ELR (cell line): ENCODE measurements at places on chromosomes 7 and 10.
A peak's percentile ranks its signal among the peaks of the same experiment; 100 is the strongest.

DNA sequence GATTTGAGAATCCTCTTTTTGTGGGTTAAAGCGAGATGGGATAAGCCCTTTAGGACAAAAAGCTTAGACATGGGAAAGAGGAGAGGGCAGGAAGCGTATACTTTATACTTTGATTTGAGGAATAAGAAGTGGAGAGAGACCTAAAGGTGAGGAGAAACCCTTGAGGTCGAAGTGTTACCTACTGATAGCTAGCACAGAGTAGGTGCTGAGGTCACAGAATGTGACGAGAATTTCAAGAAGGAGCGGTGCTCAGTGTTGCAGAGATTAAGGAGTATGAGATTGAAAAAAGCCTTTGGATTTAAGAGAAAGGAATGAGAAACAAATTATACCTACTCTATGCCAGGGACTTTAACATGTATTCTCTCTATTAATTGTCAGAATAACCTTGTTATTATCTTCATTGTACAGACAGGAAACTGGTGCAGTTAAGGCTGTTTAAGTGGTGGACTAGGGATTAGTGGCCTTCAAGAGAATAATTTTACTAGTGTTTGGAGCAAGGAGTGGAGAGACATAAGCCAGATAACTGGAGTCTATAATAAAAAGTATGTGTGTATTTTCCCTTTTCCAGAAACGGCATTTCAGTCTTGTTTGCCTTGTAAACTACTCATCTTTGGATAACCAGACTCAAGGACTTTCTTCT is 8.8 kb downstream of the CAPZA2 start:
- no peak for DNase-seq

DNA sequence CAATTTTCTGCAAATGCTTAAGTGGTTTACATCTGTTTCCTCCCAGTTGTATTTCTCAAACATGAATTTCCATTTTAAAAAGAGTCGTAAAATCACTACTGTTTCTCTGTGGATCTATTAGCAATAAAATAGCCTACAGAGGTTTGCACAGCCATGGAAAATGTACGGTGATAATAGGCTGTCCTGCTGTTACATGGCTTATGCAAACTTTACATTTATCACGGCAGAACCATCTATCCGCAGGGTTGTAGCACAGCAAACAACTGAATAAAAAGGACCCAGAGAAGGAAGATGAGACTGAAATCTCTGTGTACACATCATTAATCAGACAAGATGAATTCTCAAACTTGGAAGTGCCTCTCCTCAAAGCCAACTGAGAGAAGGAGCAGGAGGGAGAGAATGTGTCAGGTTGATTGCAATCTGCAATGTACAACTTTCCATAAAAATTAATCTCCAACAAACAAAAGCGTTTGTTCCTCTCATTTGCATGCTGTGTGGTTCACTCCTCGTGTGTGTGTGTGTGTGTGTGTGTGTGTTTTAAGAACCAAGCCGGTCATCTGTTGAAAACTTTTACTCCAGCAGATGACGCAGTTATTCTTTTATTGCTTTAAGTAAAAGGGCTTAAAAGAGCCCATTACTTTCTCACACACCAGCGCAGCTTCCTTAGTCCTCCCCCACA is 279.3 kb downstream of the SKAP2 start:
- DNase-seq = no peak

DNA sequence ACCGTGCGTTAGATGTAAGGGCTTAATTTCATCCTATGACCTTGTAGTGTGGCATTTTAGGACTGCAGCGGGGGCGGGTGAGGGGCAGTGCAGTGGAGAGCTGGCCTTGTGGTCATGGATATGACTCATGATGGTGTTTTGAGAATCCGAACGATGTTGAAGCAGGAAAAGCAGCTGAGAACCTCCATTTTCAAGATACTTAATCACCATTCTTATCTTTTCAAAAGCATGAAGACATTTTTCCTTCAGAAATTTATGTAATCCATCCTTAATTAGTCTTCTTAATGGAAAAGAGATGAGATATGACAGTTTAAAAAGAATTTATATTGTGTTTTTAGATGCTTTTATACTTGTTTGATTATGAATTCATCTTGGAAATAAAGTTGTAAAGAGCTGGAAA is 9.6 kb downstream of the ATP5F1C start:
- DNase-seq = peak; percentile 93

DNA sequence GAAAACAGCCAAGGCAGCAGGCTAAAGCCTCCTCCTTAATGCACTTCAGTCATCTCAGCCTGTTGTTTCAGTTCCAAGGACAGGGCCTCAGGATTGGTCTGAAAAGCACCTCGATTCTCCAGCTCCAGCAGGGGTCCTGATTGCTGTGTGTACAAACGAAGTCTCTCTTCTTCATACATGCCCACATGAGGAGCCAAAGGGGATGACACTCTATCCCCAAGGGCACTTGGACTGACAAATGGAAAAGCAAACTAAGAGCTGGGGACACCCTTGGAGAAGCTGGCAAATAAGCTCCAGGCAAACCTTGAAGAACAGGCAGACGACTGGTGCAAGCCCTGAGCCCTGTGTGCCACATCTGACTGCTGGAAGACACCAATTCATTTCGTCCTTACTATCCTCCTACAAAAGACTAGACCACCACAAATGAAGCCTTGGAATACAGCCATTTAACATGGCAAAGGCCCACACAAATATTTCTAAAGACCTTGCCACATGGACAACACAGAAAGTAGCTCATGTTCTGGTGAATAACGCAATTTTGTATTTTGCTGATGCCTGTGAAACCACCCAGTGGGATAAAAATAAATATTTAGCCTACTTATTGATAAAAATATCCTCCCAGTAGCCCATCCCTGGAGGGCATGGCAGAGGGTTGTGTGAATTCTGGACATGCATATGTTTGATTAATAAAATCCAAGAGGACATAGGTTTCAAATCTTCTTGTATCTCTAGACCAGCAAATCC is 61.9 kb downstream of the PARD3 start:
- DNase-seq = no peak

GRCh38 chr10:51999096-51999495 is 299.7 kb upstream of the CSTF2T start:
- DNase-seq = no peak

DNA sequence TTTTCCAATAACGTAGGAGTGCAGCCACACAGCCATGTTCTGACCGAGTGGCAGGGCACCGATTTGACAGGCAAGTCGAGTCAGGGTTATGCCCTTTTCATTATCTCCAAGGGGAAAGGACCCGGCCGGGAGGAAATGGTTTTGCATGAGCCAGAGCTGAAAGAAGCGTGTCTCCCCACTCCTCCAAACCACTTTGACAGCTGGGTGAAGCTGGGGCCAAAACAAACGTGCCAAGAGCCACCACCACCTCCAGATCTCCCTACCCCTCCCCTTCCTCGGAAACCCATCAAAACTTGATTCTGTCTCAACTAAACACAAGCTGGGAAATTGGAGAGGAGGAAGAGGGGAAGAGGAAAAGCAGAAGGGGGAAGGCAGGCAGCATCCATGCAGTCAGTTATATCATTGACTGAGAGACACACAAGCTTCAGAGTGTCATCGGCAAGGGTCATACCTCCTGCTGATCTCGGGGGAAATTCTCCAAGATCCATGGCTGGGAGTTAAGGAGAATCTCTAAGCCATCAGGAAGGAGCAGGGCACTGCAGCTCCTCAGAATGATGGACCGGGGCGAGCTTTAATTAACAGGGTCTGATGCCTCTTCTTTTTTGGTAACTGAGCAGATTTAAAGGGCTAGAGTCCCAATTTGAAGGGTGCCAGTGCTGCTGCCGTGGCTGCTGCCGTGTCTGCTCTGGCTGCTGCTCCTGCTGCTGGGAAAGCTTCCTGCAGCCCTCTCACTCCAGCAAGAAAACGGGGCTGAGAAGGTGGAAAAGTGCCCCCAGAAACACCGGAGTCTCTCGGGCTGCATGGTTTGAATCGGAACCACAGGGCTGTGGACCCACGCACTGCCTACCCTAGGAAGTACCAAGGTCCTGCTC is 34.7 kb upstream of the CALN1 start:
- DNase-seq = no peak

GRCh38 chr7:79285756-79286155 is 167.7 kb downstream of the MAGI2 start:
- DNase-seq = no peak

- DNase-seq = no peak
Observed at GRCh38 chr10:12655940-12656339, 306.6 kb downstream of the CAMK1D start.

DNA sequence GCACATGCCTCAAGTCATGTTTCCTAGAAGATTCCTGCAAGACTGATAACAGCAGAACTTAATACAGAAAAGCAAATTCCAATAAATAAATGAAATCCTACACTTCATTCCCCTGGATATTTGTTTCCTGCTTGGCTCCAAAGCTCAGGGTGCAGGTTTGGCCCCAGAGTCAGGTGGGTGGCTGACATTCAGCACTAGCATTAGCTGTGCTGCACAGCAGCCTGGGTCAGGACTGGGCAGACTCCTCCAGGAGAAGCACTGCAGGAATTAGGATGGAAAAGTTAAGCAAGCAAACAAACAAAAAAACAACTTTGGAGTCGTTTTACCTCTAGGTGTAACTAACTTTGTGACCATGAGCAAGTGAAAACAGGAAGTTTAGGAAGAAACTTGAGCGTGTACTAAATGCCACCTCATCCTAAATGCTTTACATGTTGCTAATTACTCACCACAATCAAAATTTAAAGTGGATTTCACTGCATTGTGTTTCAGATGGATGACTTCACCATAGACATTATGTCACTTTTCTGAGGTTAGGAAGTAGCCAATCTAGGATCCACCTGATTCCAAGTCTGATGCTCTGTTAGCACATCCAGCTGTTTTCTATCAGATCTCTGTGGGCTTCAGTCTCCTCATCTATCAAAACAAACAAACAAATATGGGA is 239.4 kb downstream of the C7orf25 start:
- peak; percentile 41 for DNase-seq

DNA sequence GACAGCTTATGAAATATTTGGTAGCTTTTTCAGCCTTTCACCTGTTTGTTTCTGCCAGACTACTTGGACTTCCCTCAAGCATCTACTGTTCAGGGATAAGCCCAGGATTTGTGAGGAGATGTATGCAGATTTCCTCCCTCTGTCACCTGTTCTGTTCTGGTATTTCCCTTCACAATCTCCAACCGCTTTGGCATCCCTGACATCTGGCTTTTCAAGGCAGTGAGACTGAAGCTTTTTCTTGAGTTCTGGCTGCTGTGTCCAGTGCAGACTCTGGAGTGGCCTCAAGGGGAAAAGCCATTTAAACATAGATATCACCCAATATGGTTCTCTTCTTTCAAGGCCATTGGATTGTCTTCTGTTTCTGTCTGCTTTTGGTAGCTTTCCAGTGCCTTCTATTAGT is 369.7 kb downstream of the LRMDA start:
- DNase-seq = no peak

GRCh38 chr7:979886-980571 is 3.0 kb upstream of the CYP2W1 start:
- DNase-seq = no peak

DNA sequence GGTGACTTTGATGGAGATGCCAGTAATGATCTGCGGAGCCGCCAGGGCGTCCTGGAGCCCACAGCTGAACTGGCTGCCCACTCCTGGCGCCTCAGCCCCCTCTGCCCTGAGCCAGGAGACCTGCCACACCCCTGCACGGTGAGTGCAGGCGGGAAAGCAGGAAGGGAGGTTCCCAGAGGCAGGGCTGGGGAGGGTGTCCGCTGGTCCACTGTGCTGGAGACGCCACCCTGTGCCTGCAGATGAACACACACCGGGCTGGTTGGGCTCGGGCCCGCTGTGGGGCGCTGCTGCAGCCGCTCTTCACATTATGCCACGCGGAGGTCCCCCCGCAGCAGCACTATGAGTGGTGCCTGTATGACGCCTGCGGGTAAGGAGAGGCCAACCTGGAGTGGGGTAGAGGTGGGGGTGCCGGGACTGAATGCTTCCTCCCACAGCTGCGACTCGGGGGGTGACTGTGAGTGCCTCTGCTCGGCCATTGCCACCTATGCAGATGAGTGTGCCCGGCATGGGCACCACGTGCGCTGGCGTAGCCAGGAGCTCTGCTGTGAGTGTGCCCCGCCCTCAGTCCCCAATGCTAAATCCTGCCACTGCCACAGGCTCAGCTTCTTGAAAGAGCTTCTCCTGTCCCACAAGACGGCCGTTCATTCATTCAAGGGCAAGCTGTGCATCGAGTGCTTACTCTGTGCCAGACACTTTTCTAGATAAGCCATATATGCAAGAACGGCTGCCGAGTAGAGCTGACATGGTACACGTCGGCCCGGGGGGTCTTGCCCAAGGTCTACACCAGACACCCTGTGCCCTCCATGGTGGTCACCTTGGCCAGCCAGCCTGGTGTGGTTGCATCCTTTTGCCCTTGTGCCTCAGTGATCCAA is 14.3 kb upstream of the ZNF467 start:
- DNase-seq = peak; percentile 17

DNA sequence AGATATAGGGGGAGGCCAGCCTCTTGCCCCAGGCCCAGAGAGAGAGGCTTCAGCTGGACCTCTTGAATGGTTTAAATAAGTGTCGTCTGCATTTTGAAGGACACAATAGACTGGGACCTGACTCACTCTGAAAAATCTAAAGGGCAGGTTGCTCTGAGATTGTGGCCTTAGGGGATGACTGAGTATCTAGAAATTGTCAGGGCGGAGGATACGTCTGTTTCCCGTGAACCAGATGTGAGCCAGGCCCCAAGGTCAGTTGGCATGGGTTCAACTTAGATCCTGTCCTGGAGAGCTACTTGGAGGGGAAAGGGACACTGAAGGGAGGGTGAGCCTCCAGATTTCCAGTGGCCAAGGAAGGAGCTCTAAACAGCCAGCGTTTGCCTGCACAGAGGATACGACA is 110.2 kb downstream of the CHN2 start:
- DNase-seq = no peak

GRCh38 chr7:149719912-149720335 is 53.5 kb downstream of the ZNF467 start:
- peak; percentile 20 for DNase-seq
